ENCODE measurements at places on chromosomes 3 and 15. TPM values are rescaled to one million over a fixed set of nuclear protein-coding genes. Genes with fewer than 3 reads are reported as not detected.

Gene CIP2A
- 9.4 TPM for total RNA-seq

Gene CEMIP
- total RNA-seq: 146 TPM

Gene CAPN7
- 47.2 TPM for total RNA-seq

Gene CPB1
- total RNA-seq: not detected

Gene TRPM1
- not detected for total RNA-seq

Gene PAK6
- total RNA-seq: not detected

Gene CDCP1
- total RNA-seq: 0.48 TPM

Gene SSUH2
- total RNA-seq: not detected

Gene LEKR1
- total RNA-seq: 0.59 TPM

Gene SAMMSON
- total RNA-seq: 0.39 TPM

Gene ATP2B2
- total RNA-seq: 0.08 TPM

Gene ITGA11
- 1,105 TPM for total RNA-seq

Gene SENP2
- 45.5 TPM for total RNA-seq

Gene U2SURP
- 63.0 TPM for total RNA-seq

Gene PAQR5
- total RNA-seq: not detected

Gene SERF2
- total RNA-seq: 1,498 TPM

Gene MYRIP
- not detected for total RNA-seq

Gene AP3B2
- not detected for total RNA-seq

Gene SNTN
- total RNA-seq: not detected

Gene ROBO1
- 43.7 TPM for total RNA-seq

Gene SCG5
- 2.5 TPM for total RNA-seq

Gene ADGRG7
- total RNA-seq: not detected

Gene A4GNT
- not detected for total RNA-seq

Gene HEG1
- 107 TPM for total RNA-seq

Gene CCR9
- total RNA-seq: not detected
